Stimulated activated CD8-positive, alpha-beta memory T cell treated with anti-CD3 and anti-CD28 coated beads, Interleukin-7, amount 100 ng/mL, for 48 hours (primary cell): ENCODE measurements at places on chromosomes 7 and 10.

DNA sequence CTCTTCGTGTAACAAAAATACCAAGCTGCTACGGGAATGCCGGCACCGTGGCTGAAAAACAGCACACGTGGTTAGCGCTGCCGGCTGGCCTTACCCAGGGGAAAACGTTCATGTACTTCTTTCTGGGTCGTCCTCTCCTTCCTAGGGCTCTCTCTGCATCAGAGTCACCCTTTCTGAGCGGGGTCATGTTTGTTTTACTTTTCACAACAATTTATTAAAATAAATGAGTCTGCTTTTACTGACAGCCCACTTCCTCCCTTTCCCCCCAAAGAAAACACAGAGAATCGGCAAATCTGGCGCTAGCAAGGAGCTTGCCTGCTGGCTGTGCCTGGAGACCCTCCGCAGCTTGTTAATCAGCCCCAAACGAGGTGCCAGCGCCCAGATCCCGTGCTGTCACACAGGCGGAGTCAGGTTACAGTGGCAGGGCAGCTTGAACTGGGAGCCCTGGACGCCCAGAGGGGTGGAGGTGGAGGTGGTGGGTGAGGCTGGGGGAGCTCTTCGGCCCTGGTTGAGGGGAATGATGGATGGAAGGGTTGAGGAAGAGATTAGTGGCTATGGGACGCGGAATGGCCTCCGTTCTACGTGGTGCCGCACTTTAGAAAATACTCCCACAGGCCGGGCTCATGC is 162.2 kb upstream of the TNS3 start:
- DNase-seq: no peak

GRCh38 chr10:71816936-71817618 is 34.0 kb downstream of the PSAP start:
- DNase-seq: no peak

DNA sequence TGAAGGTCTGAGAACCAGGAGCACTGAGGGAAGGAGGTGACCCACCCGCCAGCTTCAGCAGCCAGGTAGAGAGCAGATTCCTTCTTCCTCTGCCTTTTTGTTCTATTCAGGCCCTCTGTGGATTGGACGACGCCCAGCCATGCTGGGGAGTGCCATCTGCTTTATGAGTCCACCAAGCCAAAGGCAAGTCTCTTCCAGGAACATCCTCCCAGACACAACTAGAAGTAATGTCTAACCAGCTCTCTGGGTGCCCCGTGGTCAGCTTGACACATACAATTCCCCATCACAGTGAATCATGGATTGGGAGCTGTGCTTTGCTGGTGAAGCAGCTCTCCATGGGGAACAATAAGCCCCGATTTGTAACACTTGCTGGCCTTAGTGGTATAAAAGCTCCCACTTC is 125.2 kb downstream of the CCDC3 start:
- no peak for DNase-seq

DNA sequence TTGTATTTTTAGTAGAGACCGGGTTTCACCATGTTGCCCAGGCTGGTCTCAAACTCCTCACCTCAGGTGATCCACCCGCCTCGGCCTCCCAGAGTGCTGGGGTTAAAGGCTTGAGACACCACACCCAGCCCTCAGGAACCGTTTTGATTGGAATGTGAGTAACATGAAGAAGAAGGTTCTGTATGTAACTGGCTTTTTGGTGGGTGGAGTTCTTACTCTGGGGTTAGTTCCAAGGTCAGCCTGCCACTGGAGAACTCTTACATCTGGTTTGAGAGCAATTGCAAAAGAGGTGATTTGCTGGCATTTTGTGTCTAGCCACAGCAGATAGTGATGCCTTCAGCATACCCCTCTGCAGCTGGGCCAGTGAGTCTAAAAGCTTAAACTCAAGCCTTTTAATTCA is 457.8 kb upstream of the VSTM2A start:
- no peak for DNase-seq

DNA sequence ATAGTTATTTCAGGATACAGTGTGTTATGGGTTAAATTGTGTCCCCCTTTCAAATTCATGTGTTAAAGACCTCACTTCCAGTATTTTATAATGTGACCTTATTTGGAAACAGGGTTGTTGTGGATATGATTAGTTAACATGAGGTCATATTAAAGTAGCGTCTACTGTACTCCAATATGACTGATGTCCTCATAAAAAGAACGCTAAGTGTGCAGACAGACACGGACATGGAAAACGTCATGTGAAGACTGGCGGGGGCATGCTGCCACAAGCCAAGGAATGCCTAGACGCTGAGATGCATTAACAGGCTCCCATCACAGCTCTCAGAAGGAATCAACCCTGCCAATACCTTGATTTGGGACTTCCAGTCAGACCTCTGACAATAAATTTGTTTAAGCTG is 1.5 kb upstream of the WDR37 start:
- no peak for DNase-seq

DNA sequence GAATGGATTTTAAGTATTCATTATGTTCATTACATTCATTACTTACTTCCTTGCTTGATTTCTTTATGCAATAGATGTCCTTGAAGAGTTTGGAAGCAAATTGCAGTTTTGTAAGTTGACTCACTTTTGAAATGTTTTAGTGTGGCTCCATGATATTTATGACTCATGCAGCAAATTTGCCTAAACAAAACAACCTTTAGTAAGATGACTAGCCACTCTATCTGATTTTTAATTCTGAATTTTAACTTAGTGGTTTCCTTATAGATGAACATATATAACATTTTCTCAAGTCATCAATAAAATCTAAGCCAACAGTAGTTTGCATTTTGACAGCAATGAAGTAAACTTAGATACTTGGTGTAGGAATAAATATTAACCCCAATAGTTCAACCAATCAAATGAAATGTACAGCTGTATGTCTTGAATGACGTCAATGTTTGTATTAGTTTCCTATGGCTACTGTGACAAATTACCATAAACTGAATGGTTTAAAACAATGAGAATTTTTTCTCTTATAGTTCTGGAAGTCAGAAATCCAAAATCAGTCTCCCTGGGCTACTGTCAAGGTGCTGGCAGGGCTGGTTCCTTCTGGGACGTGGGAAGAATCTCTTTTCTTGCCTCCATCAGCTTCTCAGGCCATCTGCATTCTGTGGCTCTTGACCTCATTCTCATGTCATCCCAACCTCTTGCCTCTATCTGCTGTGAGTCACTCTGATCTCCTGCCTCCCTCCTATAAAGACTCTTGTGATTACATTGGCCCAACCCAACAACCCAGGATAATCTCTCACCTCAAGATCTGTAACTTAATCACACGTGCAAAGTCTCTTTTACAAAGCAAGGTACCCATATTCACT is 73.4 kb downstream of the AHR start:
- no peak for DNase-seq

DNA sequence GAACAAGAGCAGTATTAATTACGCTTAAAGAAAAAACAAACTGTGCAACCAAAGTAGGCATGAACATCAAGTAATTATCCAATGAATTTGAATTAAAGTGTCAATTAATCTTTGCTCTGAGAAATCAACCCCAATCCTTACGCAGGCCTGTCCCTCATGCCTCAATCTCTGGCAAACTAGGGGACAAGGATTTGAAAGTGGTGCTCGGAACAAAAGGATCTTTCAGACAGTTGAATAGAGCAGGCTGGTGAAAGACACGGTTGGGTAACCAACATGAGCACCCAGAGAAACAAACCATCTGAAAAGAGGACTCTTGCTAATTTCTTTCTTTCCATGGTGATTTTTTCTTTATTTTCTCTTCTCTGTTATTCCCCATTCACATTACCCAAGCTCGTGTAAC is 203.5 kb upstream of the PHF14 start:
- DNase-seq: no peak

DNA sequence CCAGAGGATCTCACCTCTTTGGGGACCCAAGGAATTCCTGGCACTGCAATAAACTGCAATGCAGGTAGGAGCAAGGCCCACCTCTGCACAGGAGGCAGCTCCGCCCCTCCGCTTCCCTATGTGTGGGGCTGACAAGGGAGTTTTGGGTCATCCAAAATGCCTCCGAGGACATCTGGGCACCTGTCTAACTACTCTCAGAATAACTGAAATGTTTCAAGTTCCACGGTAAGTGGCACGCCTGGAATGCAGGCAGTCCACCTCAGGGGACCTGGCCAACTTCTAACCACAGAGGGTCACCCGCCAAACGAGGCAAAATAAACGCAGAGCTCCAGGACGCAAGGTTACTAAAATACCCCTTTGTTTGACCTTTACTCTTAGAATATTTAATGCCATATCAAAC is 102.5 kb downstream of the FGFR2 start:
- DNase-seq: no peak

DNA sequence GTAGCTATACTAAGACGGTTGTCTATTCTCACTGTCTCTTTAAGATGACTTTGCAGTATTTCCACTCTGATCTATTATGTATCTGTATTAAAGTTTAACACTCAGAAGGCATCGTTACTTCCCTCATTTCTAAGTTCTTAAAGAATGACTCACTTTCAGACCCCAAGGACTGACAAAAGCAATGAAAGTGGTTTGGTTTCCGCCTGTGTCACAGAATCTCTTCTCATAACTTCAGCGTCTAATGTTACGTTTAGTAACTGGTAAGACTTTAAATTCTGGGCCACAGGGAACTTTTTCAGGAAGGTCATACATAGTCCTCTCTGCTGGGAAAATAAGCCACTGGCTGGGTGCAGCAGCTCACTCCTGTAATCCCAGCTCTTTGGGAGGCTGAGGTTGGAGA is 892.0 kb upstream of the AUTS2 start:
- DNase-seq: no peak

DNA sequence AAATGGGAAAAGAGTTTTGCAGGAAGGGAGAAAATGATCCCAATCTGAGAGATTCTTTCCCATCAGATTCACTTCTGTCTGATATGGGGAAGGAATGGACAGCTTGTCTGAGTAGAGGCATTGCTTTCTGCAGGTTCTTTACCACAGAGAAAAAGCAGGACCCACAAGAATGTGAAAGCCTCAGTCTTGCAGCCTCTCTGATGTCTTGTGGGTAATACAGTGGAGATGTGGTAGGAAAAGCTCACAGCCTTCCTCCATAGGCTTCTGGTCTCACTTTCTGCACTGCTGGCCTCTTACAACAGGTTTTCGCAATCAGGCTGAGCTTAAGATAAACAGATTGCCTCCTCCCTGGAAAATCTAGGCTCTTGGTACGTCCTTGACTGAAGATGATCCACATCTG is 551 bp downstream of the IFIT1 start:
- DNase-seq: no peak

DNA sequence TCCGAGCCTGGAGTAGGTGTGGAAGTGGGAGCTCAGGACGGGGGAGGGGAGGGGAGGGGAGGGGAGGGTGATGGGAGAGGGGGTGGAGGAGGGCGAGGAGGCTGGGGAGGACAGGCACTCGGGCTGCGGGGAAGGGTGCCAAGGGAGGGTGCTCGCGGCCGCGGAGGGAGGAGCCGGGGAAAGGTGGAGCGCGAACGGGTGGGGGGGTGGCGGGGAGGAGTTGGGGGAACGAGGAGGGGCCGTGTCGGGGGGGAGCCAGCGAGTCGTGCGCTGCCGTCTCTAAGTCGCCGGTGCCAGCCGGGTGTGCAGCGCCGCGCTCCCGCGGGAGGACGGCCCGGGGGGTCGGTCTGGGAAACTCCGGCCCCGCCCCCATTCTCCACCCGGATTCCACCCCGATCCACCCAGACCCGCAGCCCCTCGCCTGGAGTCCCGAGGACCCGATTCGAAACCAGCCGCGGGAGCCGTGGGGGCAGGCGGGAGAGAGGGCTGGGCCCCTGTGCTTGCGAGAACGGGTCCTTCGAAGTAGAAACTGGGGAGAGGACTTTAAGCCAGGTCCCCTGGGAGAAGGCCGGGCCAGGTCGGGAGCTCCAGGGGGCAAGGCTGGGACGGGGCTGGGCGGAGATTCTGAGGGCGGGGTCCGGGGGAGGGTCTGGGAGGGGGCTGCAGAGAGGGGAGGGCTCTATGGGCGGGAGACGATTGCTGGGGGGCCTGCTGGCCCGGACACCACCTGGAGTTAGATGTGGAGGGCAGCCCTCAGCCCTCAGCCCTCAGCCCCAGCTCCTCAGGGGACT is at the start of gene ZNF467:
TSS of gene ZNF467 (minus strand) at position 143 of the 791 bp plus-strand sequence. CDS start 2,556 bp downstream, outside the sequence.
- DNase-seq: no peak

DNA sequence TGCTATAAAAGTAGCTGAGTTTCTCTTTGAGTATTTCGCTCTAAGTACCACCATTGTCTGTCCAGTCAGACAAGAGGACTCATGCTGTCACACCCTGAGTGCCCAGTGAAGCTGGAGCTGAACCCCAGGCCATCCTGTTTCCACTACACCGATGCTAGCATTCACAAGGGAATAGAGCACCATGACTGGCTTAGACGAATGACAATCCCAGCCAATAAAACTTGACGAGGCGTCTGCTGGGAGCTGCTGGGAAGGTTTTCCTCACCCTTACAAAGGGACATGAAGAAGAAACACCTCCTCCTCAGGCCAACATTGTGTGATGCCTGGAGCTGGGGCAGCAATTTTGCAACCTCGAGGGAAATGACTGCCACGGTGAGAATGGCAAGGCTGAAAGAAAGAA is 17.5 kb upstream of the SLIT1 start:
- no peak for DNase-seq

DNA sequence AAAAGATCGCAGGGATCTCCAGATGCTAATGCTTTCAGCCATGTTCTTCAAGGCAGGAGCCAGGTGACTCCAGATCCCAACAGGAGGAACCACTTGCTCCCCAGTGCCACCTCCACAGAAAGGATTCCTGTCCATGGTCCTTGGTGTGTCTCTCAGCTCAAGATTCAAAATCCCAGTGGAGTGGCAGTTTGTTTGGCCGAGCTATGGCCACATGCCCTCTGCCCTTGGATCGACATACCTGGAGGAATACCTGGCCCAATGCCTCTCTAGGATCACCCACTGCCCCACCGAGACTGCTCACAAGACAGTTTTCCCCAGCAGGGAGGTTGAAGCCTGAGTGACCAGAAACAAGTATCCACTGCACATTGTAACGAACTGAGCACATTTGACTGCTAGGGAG is 3.9 kb upstream of the GPRIN2 start:
- DNase-seq: no peak

GRCh38 chr7:49563693-49564378 is 209.6 kb upstream of the VWC2 start:
- DNase-seq: no peak

- DNase-seq: no peak
Measured at GRCh38 chr10:71382028-71382427, 14.7 kb upstream of the CDH23 start.

- no peak for DNase-seq
Measured at GRCh38 chr7:48108959-48109847, 20.1 kb downstream of the UPP1 start.
